ENCODE measurements at places on chromosomes 4 and X. TPM values are rescaled to one million over a fixed set of nuclear protein-coding genes. Genes with fewer than 3 reads are reported as not detected.

GRCh38 chrX:132532097-132532496, 43.3 kb upstream of the MBNL3 start:
- no peak for DNase-seq

DNA sequence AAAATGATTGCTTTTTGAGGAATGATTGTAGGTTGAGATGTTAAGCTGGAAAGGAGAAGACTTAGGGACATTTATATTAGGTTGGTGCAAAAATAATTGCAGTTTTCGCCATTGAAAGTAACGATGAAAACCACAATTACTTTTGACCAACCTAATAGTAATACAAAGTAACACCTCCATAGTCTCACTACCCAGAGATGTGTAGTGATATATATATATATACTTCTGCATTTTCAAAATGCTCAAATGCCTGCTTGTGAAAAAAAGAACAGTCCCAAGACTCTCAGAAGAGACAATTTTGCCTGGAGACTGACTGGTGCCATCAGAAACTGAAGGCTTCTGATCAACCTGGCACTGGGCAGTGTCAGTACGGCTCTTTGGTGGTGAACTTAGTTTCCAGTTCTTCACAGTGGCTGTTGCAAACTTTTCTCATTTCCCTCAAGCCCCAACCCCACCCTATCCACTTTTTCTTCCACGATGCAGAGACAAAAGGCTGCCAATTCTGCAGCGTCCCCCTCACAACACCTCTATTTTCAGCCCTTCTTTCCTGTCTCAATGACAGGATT, 35.1 kb upstream of the TAPT1 start:
- no peak for DNase-seq

- no peak for DNase-seq
Measured at GRCh38 chrX:153766871-153767673, 3.0 kb downstream of the PLXNB3 start.

The CSAG2 gene
- not detected for total RNA-seq

The TMA16 gene
- total RNA-seq = 16.6 TPM

- no peak for DNase-seq
Measured at GRCh38 chrX:37904833-37905232, 57.5 kb upstream of the DYNLT3 start.

DNA sequence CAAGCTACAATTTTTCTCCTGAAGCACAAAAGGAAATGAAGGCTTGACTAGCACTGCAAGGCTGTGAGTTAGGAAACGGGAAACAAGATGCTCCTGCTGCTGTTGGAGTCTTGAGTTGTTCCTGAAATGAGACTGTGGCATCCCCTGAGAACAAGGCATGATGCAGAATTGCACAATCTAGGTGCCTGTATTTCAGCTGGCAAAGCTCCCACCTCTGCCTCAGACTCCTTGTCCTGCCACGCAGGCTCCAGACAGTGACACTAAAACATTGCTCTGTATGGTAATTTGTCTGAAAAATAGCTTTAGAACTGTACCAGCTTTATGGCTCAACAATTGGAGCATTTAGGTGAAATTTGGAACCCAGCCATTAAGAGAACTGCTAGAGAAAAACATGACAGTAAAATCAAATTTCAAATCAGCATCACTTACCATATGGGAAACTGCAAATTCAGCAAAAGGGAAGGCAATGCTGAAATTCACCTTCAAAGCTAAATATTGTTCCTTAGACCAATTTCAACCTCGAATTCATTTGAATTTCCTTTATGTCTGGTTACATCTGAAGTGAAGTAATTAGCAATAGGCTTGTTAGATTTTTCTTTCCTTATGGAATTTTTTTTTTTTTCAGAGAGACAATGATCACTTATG, 103.4 kb downstream of the MFAP3L start:
- DNase-seq = no peak

DNA sequence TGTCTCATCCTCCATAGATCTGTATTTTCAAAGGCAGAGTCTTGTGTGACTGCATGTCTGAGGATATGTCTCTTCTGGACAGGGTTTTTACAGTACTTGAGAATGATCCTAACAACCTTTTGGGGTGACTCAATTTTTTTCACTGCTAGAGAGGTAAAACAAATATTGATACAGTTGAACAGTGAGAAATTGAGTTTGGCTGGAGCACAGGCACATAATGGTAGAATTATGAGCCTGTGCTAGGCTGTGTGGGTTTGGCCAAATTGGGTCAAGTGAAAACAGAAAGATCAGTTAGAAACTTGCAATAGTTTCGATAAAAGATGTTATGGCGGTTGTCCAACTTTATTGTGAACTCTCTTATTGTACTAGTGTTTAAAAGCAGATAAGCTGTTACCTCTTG, 23.3 kb upstream of the EOLA2 start:
- no peak for DNase-seq

DNA sequence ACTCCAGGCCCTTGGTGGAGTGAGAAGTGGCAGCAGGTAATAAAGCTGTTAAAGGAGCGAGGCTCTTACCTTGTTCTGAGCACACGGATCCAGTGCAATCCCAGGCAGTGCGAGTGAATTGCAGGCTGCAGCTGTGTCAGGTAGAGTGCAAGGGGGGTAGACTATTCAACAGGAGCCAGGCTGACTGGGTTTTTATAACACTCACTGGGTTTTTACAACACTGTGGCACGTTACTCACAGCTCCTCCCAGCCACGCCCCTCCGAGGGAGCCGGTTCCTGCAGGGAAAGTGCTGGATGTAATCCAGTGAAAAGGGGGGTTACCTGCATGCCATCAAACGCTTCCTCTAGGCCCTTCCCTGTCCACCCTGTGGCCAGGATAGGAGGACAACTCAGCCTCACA, 358 bp downstream of the FGFBP1 start:
- no peak for DNase-seq
